Thyroid gland (tissue), 4 donors: ENCODE measurements at places on chromosomes 7 and 10. TPM values are rescaled to one million over a fixed set of nuclear protein-coding genes. Genes with fewer than 3 reads are reported as not detected.
A peak's percentile ranks its signal among the peaks of the same experiment; 100 is the strongest.

FEZF1 gene
- total RNA-seq, result not detected

CYP3A4 gene
- not detected for total RNA-seq

PIP gene
- not detected for total RNA-seq

IGF2BP3 gene
- 5.2 TPM for total RNA-seq

DRGX gene
- not detected for total RNA-seq

UCMA gene
- total RNA-seq, result not detected

FOXP2 gene
- total RNA-seq, result 24.7 TPM

EIF4H gene
- 279 TPM for total RNA-seq

GRM8 gene
- 3.1 TPM for total RNA-seq

CPA1 gene
- not detected for total RNA-seq

SLC39A12 gene
- 0.11 TPM for total RNA-seq

PGAM1 gene
- total RNA-seq, result 269 TPM

SMURF1 gene
- 13.9 TPM for total RNA-seq

LRRC4 gene
- total RNA-seq, result 0.83 TPM

SPDYE16 gene
- total RNA-seq, result 0.29 TPM

DNA sequence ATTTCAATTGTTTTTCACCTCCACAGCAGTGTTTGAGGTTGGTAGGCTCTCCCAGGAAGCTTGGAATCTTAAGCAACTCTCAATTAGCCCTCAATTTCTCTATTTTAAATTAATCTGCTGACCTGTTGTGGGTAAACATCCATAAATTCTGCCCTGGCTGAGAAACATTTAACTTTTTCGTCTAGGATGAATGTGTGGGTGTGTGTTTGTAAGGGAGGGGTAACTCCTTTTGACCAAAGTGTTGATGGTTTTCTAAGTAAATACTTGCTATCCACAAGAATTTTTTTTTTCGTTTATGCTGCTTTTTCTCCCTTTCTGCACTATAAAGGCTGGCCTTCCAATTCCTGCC is 973 bp downstream of the PPP3CB start:
- DNase-seq, result no peak
- H3K27ac ChIP-seq, result peak overlapping the region; percentile 81
- H3K4me3 ChIP-seq, result peak overlapping the region; percentile 43
- H3K4me1 ChIP-seq, result peaks cover 21% of the 10 kb centered on the region

- DNase-seq, result no peak
- no peaks in the 10 kb centered on the region for H3K27me3 ChIP-seq
- H3K4me1 ChIP-seq, result peaks cover 34% of the 10 kb centered on the region
- no peaks in the 10 kb centered on the region for H3K36me3 ChIP-seq
Measured at GRCh38 chr10:132962623-132963429, 20.5 kb upstream of the CFAP46 start.

DNA sequence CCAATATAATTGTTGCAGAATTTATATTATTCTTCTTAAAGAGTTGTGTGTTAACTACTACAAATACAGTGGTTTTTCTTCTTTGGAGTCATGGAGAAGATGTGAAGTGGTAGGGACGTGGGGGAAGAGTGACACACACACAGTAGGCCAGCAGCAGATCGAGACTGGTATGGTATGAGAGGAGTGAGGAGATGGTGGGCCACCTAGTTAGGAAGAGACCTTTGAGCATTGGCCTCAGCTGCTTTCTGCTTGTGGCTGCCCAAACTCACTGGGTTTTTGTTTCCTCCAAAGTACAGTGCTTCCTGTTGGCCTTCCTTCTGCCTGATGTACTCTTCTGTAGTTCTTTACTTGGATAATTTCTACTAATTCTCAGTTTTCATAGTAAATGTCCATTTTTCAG is 14.6 kb downstream of the VCL start:
- peak overlapping the region; percentile 4 for H3K27ac ChIP-seq
- H3K4me1 ChIP-seq, result peaks cover 25% of the 10 kb centered on the region
- H3K36me3 ChIP-seq, result no peaks in the 10 kb centered on the region
- H3K4me3 ChIP-seq, result no peak overlapping the region
- DNase-seq, result no peak

GRCh38 chr10:133276435-133277201 is at the start of gene ADAM8:
Gene ADAM8 (minus strand): TSS chr10:133276868. CDS start chr10:133276817, 51 bp downstream.
- H3K4me3 ChIP-seq, result no peak within 1 kb of the TSS
- peak; percentile 67 for DNase-seq
- H3K27ac ChIP-seq, result no peak within 1 kb of the TSS
- no peaks in the 10 kb centered on the region for H3K27me3 ChIP-seq

DNA sequence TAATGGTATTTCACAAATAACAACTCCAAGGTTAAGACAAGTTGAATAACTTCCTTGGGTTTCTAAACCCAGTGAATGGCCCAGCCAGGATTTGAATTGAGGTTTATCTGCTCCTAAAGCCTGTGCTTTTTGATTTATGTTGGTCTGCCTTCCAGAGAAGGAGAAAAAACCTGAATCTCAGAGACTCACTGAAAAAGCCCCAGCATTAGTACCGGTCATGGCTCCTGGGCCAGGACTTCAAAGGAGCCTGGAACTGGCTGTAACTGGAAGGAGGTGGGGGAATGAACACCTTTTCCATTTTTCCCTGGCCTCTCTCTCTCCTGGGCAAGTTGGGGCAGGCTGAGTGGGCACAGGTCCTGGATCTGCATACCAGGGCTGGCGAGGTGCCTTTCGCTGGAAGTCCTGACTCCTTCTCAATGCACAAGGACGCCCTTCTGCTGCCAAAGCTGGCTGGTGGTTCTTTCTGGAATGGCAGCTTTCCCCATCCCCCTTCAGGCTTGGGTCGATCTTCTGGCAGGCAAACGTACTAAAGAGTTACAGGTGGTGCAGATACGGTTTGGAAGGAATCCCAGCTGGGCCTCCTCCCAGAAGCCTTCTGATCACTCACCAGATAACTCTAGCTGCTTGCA is 268.2 kb downstream of the PTEN start:
- peaks cover 26% of the 10 kb centered on the region for H3K4me1 ChIP-seq
- peak overlapping the region; percentile 63 for H3K27ac ChIP-seq
- H3K4me3 ChIP-seq, result no peak overlapping the region
- DNase-seq, result peak; percentile 98

- H3K27me3 ChIP-seq, result no peaks in the 10 kb centered on the region
- no peak overlapping the region for H3K27ac ChIP-seq
- no peaks in the 10 kb centered on the region for H3K36me3 ChIP-seq
- no peak overlapping the region for H3K4me3 ChIP-seq
- DNase-seq, result no peak
Measured at GRCh38 chr7:47089461-47089860, 492.4 kb downstream of the TNS3 start.

DNA sequence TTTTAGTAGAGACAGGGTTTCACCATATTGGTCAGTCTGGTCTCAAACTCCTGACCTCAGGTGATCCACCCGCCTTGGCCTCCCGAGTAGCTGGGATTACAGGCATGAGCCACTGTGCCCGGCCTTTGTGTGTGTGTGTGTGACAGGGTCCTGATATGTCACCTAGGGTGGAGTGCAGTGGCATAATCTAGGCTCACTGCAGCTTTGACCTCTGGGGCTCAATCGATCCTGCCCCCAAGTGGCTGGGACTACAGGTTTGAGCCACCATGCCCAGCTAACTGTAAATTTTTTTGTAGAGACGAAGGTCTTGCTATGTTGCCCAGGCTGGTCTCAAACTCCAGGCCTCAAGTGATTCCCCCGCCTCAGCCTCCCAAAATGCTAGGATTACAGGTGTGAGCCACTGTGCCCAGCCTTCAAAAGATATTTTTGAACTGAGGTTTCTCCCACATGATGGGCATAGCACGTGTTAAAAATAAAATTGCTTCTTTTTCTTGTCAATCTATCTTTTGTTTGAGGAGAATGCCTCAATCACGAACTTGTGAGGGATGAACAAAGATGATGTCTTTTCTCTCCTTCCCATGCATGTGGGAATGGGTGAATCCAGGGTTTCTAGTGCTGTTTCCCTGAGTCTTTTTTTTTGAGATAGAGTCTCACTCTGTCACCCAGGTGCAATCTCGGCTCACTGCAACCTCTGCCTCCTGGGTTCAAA is 30.8 kb upstream of the PSAP start:
- no peaks in the 10 kb centered on the region for H3K36me3 ChIP-seq
- H3K4me1 ChIP-seq, result peaks cover 8% of the 10 kb centered on the region
- no peak overlapping the region for H3K4me3 ChIP-seq
- no peak for DNase-seq
- H3K27ac ChIP-seq, result no peak overlapping the region

- H3K4me1 ChIP-seq, result no peaks in the 10 kb centered on the region
- DNase-seq, result no peak
- H3K27me3 ChIP-seq, result no peaks in the 10 kb centered on the region
- H3K4me3 ChIP-seq, result no peak overlapping the region
- no peaks in the 10 kb centered on the region for H3K36me3 ChIP-seq
Measured at GRCh38 chr10:29353305-29353704, 64.4 kb downstream of the LYZL1 start.

DNA sequence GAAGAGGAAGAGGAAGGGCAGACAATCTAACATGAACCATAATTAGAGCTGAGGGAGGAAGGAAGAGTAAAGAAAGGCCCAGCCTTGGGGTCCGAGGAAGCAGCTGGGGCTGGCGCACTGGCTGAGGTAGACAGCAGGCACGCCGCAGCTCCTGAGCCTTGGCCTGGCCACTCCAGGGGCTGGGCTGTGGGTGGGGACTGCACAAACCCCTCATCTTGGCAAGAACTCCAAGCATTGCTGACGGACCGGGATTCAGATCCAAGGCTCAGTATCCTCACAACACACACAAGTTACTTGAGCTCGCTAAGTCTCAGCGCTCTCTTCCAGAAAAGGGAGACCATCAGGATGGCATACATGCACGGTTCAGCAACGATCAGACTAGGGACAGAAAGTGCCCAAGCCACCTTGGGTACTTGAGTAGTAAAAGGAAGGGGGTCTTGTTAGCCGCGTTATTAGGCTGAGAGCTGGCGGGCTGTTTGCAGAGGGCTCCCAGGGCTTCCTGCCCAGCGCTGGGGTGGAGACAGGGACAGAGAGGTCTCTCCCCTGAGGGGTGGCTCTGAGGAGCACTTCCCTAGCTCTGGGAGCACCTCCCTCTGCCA is 4.5 kb downstream of the TNS3 start:
- no peak overlapping the region for H3K4me3 ChIP-seq
- H3K27me3 ChIP-seq, result no peaks in the 10 kb centered on the region
- peak overlapping the region; percentile 85 for H3K27ac ChIP-seq
- no peak for DNase-seq

- no peaks in the 10 kb centered on the region for H3K4me1 ChIP-seq
- DNase-seq, result no peak
- H3K27me3 ChIP-seq, result no peaks in the 10 kb centered on the region
- H3K36me3 ChIP-seq, result no peaks in the 10 kb centered on the region
- H3K27ac ChIP-seq, result no peak overlapping the region
Measured at GRCh38 chr10:14605231-14605925, 169.3 kb downstream of the FAM107B start.

GRCh38 chr7:46173476-46174195 is 252.6 kb upstream of the IGFBP3 start:
- H3K27ac ChIP-seq, result peak overlapping the region; percentile 7
- no peaks in the 10 kb centered on the region for H3K27me3 ChIP-seq
- DNase-seq, result peak; percentile 54
- H3K4me3 ChIP-seq, result no peak overlapping the region
- peaks cover 12% of the 10 kb centered on the region for H3K4me1 ChIP-seq

DNA sequence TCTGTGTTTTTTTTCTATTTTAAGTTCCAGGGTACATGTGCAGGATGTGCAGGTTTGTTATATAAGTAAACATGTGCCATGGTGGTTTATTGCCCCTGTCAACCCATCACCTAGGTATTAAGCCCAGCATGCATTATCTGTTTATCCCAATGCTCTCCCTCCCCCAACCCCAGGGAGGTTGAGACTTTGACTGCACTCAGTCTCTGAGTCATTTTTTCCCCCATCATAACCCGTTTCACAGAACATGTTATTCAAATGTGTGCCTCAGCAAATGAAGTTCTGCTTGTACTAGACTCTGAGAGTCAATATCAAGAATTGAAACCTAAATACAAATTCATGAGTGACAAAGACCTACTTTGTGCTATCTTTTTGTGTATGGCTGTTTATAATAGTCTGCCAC is 70.0 kb upstream of the CYP26C1 start:
- H3K36me3 ChIP-seq, result no peaks in the 10 kb centered on the region
- no peak overlapping the region for H3K4me3 ChIP-seq
- H3K4me1 ChIP-seq, result no peaks in the 10 kb centered on the region
- H3K27ac ChIP-seq, result no peak overlapping the region

DNA sequence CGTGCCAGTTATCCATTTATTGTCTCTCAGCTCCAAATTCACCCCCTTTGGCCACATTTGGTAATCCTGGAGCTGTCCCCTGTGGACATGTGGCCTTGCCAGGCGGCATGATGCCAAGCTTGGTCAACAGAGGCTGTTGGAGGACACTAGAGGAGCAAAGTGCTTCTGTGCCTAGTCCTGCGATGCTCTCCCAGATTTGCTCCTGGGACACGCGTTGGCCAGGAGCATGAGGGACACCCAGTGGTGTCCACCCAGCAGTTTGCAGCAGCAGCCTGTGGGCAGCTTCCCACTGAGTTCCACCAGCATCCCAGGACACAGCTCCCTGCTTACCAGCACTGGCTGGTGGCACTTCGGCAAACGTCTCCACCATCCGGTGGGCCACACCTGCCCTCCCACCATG is 55.5 kb upstream of the STEAP1B start:
- H3K36me3 ChIP-seq, result no peaks in the 10 kb centered on the region
- no peak for DNase-seq
- H3K4me3 ChIP-seq, result no peak overlapping the region
- H3K27ac ChIP-seq, result no peak overlapping the region
- H3K27me3 ChIP-seq, result no peaks in the 10 kb centered on the region
- no peaks in the 10 kb centered on the region for H3K4me1 ChIP-seq

- peaks cover 44% of the 10 kb centered on the region for H3K4me1 ChIP-seq
- H3K4me3 ChIP-seq, result peak overlapping the region; percentile 15
- peak; percentile 78 for DNase-seq
- peak overlapping the region; percentile 39 for H3K27ac ChIP-seq
- no peaks in the 10 kb centered on the region for H3K36me3 ChIP-seq
Measured at GRCh38 chr7:518630-519483, 789 bp downstream of the PDGFA start.

- peaks cover 8% of the 10 kb centered on the region for H3K4me1 ChIP-seq
- no peaks in the 10 kb centered on the region for H3K36me3 ChIP-seq
- H3K4me3 ChIP-seq, result no peak overlapping the region
- H3K27me3 ChIP-seq, result no peaks in the 10 kb centered on the region
- peak; percentile 8 for DNase-seq
- no peak overlapping the region for H3K27ac ChIP-seq
Measured at GRCh38 chr10:130885021-130885655, 426.4 kb downstream of the TCERG1L start.

- H3K36me3 ChIP-seq, result no peaks in the 10 kb centered on the region
- H3K4me3 ChIP-seq, result peak overlapping the region; percentile 85
- peak overlapping the region; percentile 55 for H3K27ac ChIP-seq
- H3K27me3 ChIP-seq, result no peaks in the 10 kb centered on the region
- DNase-seq, result peak; percentile 84
- peaks cover 27% of the 10 kb centered on the region for H3K4me1 ChIP-seq
Measured at GRCh38 chr7:140673063-140673773, 473 bp downstream of the ADCK2 start.

GRCh38 chr7:144584726-144585125 is 181.2 kb upstream of the NOBOX start:
- H3K4me1 ChIP-seq, result no peaks in the 10 kb centered on the region
- H3K27me3 ChIP-seq, result no peaks in the 10 kb centered on the region
- no peak for DNase-seq
- no peak overlapping the region for H3K27ac ChIP-seq
- H3K4me3 ChIP-seq, result no peak overlapping the region
- no peaks in the 10 kb centered on the region for H3K36me3 ChIP-seq

GRCh38 chr10:104521901-104522694 is 119.0 kb upstream of the SORCS3 start:
- no peaks in the 10 kb centered on the region for H3K36me3 ChIP-seq
- H3K4me3 ChIP-seq, result no peak overlapping the region
- no peaks in the 10 kb centered on the region for H3K27me3 ChIP-seq
